ENCODE measurements at places on chromosomes 3 and 15.

DNA sequence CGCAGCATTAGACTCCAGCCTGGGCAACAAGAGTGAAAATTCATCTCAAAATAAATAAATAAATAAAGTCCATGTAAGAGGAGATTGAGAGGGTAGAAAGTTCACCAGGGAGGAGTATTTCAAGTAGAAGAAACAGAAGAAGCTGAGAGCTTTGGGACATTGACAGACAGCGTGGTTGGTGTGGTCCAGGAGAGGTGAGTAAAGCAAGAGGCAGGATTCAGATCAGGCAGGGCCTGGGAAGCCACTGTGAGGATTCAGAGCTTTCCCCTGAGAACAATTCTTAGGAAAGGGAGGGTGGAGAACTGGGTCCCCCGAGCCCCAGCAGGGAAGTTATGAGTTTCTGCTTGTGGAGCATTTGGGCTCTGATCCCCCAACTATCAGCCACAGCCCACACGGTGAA lies 54.2 kb upstream of the AMOTL2 start:
- DNase-seq, result no peak

DNA sequence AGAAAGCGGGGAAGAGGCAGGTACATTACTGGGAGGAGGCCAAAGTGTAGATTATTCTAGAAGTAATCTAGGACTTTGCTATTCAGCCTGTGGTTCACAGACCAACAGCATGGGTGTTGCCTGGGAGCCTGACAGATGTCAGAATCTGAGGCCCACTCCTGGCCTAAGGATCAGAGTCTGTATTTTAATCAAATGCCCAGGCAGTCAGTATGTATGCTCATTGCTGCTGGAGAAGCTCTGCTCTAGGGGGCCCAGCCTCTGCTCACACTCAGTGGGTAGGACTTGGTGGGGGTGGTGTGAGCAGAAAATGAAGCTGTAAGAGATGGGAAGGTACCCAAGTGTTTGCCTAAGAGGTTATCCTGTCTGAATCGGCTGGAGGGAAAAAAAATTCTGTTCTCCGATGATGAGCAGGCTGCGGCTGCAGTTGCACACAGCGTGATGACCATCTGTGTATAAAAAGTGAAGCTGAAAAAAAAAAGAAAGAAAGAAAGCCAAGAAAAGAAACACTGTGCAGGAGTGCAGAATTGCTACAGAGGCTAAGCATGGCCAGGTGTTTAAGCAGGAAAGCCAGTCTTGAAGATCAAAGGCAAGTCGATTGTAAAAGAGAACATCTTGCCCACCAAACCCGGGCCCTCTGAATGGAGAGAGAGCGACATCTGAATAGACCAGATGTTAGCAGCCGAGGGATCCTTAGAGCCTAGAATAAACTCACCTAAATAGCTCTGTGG lies 65.2 kb downstream of the EIF4E3 start:
- no peak for DNase-seq

- no peak for DNase-seq
These were observed 269.1 kb upstream of the CFAP20DC start for GRCh38 chr3:59318881-59319280.

DNA sequence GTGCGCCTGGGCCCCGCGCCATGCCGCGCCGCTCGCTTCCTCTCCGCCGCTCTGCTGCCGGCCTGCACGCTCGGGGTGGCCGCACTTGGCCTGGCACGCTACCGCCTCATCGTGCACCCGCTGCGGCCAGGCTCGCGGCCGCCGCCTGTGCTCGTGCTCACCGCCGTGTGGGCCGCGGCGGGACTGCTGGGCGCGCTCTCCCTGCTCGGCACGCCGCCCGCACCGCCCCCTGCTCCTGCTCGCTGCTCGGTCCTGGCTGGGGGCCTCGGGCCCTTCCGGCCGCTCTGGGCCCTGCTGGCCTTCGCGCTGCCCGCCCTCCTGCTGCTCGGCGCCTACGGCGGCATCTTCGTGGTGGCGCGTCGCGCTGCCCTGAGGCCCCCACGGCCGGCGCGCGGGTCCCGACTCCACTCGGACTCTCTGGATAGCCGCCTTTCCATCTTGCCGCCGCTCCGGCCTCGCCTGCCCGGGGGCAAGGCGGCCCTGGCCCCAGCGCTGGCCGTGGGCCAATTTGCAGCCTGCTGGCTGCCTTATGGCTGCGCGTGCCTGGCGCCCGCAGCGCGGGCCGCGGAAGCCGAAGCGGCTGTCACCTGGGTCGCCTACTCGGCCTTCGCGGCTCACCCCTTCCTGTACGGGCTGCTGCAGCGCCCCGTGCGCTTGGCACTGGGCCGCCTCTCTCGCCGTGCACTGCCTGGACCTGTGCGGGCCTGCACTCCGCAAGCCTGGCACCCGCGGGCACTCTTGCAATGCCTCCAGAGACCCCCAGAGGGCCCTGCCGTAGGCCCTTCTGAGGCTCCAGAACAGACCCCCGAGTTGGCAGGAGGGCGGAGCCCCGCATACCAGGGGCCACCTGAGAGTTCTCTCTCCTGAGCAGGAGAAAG lies 951 bp downstream of the GPR62 start:
- no peak for DNase-seq
